Fibroblast of upper back skin (primary cell): ENCODE measurements at places on chromosomes 2 and 18.
A peak's percentile ranks its signal among the peaks of the same experiment; 100 is the strongest.

DNA sequence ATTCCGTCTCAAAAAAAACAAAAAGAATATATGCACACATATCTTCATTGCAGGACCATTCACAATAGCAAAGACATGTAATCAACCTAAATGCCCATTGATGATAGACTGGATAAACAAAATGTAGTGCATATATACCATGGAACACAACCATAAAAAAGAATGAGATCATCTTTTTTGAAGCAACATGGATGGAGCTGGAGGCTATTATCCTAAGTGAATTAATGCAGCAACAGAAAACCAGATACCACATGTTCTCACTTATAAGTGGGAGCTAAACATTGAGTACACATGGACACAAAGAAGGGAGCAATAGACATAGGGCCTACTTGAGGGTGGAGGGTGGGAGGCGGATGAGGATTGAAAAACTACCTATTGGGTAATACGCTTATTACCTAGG, 8.8 kb downstream of the NT5C1B start:
- no peak for DNase-seq

- DNase-seq, result no peak
These were observed 2.3 kb downstream of the RBBP8 start for GRCh38 chr18:22935431-22935830.

DNA sequence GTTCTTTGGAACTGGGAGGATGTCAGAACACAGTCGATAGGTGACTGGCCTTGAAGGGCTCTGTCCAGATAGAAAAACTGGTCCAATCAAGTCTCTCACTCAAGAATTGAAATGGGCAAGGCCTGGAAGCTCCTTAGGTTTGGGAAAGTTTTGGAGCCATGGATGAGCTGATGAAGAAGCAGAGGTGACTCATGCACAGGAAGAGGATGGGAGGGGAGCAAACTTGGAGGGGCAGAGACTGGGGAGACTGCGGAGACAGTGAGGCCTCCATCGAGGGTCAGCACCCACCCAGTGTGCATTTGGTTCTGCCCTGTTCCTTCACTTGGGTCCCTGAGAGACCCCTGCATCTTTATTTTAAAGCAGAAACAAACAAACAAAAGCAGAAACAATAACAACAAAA, 41.1 kb downstream of the SOWAHC start:
- DNase-seq, result no peak

- DNase-seq, result peak; percentile 34
These were observed 91.5 kb downstream of the CCBE1 start for GRCh38 chr18:59605633-59606192.

DNA sequence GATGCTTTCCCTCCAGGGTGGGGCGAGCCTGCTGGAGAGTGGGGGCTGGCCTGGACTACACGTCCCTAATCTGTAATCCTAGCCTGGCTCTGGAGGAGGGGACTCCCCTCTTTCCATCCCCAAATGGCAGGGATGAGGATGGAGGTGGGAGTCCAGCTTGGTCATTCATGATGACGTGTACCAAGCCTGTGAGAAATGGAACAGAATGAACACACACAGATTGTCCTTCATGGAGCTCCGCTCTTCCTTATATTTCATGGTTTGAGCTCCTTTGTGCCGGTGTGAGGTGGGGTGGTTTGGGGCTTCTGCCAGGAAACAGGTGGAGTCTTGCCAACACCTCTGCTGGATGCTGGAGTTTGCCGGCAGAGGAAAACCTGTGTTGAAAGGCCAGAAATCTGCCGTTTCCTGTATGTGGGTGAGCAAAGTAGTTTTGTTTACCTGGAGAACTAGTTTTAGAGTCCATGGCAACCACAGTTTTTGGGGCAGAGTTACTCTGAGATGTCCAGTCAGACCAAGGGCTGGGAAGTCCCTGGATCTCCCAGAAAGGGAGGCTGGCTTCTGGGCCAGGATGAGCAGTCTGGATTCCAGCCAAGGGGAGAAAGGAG, 417.6 kb upstream of the MEX3C start:
- no peak for DNase-seq

DNA sequence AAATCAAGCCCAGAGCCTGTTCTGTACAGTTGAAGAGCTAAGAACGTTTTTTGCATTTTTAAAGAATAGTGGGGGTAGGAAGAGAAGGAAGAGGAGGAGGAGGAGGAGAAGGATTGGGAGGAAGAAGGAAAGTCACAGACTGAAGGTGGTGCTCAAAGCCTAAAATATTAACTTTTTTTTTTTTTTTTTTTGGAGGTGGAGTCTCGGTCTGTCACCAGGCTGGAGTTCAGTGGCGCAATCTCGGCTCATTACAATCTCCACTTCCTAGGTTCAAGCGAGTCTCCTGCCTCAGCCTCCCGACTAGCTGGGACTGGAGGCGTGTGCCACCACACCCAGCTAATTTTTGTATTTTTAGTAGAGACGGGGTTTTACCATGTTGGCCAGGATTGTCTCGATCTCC, 18.3 kb upstream of the KLHL29 start:
- DNase-seq, result no peak

DNA sequence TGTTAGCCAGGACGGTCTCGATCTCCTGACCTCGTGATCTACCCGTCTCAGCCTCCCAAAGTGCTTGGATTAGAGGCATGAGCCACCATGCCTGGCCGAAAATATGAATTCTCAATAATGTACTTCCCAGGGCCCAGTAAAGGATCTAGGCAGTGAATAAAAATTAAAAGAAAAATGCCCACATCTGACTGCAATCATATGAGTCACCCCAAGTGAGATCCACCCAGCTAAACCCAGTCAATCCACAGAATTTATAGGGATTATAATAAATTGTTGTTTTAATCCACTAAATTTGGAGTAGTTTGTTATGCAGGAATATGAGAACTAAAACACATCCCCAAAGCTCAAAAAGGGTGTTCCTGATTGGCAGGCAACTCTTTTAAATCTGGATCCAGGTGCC, 93.5 kb upstream of the STK39 start:
- no peak for DNase-seq

- DNase-seq, result no peak
These were observed 62.9 kb upstream of the MSH6 start for GRCh38 chr2:47720036-47720435.

DNA sequence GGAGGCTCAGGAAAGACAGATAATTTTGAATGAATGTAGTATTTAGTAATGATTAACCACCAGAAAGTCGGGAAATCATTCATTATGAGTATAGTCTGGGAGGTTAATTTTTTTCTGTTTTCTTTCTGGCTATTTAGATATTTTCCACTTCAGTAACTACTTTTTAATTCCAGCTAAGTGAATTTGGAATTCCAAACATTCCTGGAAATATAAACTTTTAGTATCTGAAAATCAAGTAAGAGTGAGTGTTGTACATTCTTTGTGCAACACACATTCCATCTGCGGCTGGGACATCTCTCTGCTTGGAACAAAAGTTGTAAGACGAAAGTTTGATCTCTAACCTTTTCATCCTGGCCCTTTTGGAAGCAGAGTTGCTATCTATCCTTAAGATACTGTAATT, 275.7 kb upstream of the SPRED2 start:
- DNase-seq, result peak; percentile 36

DNA sequence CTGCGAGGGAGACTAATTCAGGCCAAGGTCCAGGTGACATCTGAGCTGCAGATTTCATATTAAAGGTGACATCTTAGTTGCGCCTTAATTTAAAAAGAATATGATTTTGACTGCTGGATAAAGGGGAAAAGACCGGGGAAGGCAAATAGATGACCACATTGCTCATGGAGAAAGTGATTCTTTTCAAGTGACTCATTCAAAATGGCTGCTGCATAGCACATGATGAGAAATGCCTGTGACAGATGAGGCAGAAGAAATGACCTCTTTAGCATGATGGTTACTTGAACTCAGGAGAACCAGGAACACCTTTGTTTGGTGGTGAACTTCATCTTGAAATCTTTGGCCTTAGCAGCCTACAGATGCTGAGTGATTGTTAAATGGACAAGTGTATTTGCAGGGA, 385.8 kb upstream of the TRIB2 start:
- peak; percentile 59 for DNase-seq
